ENCODE measurements at places on chromosomes 5 and 9.

DNA sequence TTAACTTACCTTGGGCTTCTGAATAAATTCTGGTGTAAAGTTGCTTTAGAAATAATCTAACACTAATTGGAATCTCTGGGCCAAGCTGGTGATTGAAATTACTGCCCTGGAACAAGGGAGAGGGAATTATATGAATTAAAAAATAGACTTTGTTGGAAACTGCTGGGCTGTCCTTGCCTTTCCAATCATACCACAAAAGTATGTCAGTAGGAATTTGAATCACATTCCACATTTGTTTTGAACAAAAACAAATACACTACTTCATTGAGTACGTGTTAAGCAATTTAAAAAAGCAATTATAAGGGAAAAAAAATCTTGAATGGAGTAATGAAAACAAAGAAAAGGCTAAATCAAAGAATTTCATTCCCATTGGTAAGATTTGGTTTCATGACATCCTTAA is 102.5 kb upstream of the SREK1 start:
- no peak for DNase-seq

DNA sequence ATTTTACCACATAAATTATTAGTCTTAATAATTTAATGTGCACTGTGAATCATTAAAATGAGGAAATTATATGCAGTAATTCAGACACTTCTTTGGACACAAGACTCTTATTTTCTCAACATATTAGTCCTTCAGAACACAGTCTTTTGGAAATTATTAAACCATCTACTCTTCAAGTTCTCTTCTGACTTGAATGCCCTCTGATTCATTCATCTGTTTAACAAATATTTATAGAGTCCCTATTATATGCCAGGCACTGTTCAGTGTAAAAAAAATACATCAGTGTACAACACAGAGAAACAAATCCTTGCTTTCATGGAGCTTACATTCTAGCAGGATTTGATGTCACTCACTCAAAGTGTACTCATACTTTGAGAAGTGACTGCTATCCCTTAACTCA is 163.4 kb upstream of the IL12B start:
- DNase-seq = no peak

- no peak for DNase-seq
Observed at GRCh38 chr9:125497478-125497877, 209.5 kb downstream of the MAPKAP1 start.

GRCh38 chr5:29079771-29080170 is 2041.4 kb upstream of the CDH9 start:
- DNase-seq = no peak

DNA sequence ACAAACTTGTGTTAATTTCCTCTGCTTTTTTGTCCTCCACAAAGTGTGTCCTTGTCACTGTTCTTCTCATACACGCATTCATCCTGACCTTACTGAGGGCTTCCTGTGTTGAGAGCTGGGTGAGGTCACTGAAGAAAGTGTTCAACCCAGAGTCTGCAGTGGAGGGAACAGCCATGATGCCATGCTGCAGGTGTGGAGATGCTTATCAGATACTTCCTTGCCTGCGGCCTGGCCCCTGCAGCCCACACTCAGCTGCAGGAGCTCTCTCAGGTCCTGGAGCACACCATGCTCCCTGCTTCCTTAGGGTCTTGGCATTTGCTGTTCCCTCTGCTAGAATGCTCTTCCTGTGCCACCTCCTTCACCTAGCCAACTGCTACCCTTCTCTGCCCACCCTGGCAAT is 108.1 kb upstream of the SPRY4 start:
- no peak for DNase-seq
